T-cell (primary cell): ENCODE measurements at places on chromosomes 2 and 18. TPM values are rescaled to one million over a fixed set of nuclear protein-coding genes. Genes with fewer than 3 reads are reported as not detected.

GRCh38 chr18:10032331-10033015, 118.7 kb downstream of the VAPA start:
- no peak for DNase-seq
- peak overlapping the region; percentile 71 for H3K4me3 ChIP-seq
- peaks cover 2% of the 10 kb centered on the region for H3K4me1 ChIP-seq
- no peak overlapping the region for H3K27ac ChIP-seq

Gene SKOR2
- total RNA-seq, result not detected

GRCh38 chr2:222613715-222614331, 42.1 kb downstream of the FARSB start:
- no peaks in the 10 kb centered on the region for H3K4me1 ChIP-seq
- no peak overlapping the region for H3K27ac ChIP-seq
- H3K27me3 ChIP-seq, result no peaks in the 10 kb centered on the region
- peaks cover 4% of the 10 kb centered on the region for H3K36me3 ChIP-seq
- no peak overlapping the region for H3K4me3 ChIP-seq

DNA sequence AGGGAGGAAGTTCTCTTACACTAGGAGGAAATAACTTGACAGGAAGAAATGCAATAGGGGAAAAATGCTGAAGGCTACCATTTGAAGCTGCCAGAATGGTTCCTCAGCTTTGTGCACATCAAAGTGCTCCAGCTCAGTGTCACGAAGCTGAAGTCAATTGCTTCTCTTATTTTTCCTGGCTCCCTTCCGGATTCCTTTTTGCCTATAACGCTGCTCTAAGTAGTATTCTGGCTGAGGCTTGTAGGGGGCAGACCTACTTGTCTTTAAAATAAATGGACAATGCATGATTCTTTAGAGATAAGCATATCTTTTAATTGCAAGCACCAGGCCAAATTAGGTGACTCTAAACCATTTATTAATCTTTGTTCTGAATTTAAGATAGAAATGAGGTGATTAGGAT, 60.3 kb upstream of the SCN1A start:
- no peak overlapping the region for H3K27ac ChIP-seq
- H3K4me3 ChIP-seq, result no peak overlapping the region
- no peaks in the 10 kb centered on the region for H3K27me3 ChIP-seq
- DNase-seq, result no peak

DNA sequence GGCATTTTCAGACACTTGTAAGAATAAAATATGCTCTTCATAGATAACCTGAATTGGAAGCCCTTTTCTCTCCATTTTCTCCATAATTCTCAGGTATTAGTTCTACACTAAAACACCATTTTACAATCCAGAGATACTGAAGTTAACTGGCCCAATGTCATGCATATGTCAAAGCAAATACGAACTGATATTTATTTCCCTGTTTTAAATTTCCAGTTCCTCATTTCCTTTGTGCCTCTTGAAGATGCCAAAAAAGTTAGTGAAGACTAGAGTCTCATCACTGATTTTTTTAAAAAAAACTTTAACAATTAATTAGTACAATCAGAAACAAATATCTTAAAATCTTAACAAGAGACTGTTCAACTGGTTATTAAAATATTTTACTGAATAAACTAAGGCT, 52.8 kb upstream of the ITGB6 start:
- DNase-seq, result no peak
- no peaks in the 10 kb centered on the region for H3K36me3 ChIP-seq
- no peak overlapping the region for H3K4me3 ChIP-seq
- no peaks in the 10 kb centered on the region for H3K4me1 ChIP-seq
- peaks cover under 1% of the 10 kb centered on the region for H3K27me3 ChIP-seq

Gene RIT2
- total RNA-seq, result not detected

DNA sequence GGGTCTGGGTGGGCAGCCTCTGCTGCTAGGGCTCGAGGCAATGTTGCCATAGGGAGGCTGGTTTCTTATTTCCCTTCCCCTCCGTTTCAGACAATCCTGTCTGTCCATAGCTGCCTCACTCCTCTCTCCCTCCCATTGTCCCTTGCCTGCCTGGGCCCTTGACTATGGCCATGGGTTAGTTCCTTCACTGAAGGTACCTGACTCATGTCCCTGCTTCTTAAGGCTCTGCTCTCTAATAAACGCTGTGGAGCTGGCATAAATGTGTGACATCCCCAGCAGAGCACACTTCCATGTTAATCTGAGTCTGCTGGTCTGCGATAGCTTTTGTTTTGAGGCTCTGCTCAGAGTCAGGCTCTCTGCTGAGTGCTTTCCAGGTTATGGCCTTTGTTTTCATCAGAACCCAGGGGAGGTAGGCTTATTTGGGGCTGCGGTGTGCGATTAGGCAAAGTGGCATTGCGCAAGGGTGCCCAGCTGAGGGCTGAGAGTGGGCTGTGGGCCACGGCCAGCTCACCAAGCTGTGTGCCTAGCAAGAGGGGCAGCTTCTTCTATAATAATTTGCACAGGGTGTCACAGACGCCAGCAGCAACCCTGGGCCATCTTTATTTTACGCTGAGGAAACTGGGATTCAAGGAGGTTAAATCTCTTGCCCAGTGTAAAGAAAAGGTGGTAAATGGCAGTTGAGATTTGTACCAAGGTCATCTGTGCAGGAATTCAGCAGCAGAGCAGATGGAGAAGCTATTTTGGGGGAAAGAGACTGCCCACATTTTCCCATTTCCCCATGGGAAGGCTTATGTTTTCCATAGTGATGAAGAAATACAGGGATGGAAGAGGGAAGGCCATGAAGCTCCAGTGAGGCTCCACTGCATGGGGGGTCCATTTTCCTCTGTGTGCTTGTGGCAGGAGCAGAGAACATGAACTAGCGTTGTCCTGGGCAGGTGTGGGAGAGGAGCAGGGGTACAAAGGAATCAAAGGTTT, 25.6 kb downstream of the MRPL33 start:
- H3K36me3 ChIP-seq, result no peaks in the 10 kb centered on the region
- DNase-seq, result no peak
- no peak overlapping the region for H3K4me3 ChIP-seq
- no peaks in the 10 kb centered on the region for H3K4me1 ChIP-seq
- H3K27me3 ChIP-seq, result no peaks in the 10 kb centered on the region
- H3K27ac ChIP-seq, result no peak overlapping the region

Gene ZNF396
- total RNA-seq, result 2.4 TPM

GRCh38 chr2:241941691-241942301, 72.3 kb downstream of the RTP5 start:
- no peak overlapping the region for H3K4me3 ChIP-seq
- no peak overlapping the region for H3K27ac ChIP-seq
- peaks cover 13% of the 10 kb centered on the region for H3K4me1 ChIP-seq
- no peaks in the 10 kb centered on the region for H3K27me3 ChIP-seq
- DNase-seq, result no peak

Gene PARD6G
- total RNA-seq, result 0.30 TPM

Gene SLC19A3
- total RNA-seq, result 0.15 TPM

Gene C2orf92
- total RNA-seq, result 15.3 TPM

- no peak for DNase-seq
- no peaks in the 10 kb centered on the region for H3K4me1 ChIP-seq
- no peaks in the 10 kb centered on the region for H3K36me3 ChIP-seq
- no peak overlapping the region for H3K27ac ChIP-seq
- no peaks in the 10 kb centered on the region for H3K27me3 ChIP-seq
Observed at GRCh38 chr2:36396878-36397539, 41.4 kb downstream of the CRIM1 start.

Gene TTC31
- total RNA-seq, result 44.6 TPM

Gene CYP27C1
- total RNA-seq, result not detected

Gene TIGD1
- 19.7 TPM for total RNA-seq

Gene INHBB
- not detected for total RNA-seq

DNA sequence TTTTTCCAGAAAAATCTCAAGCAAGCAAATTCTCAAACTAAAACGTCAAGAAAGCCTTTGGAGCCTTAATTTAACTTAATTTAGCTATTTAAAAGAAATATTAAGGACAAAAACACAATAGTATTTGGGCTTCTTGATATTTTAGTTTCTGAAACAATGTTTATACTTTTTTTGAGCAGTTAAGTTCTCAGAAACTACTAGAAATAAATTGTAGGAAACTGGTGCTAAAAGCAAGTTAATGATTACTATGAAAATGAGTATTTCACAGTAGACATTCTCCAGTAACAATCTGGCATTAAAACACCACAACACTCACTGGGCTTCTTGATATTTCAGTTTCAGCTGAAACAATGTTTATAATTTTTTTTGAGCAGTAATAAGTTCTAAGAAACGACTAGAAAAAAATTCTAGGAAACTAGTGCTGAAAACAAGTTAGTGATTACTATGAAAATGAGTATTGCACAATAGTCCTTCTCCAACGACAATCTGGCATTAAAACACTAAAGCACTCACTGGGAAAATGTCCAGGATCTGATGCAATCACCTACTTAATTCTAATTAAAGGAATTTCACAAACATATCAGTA, 45.1 kb downstream of the TRAK2 start:
- H3K4me3 ChIP-seq, result no peak overlapping the region
- DNase-seq, result no peak
- H3K4me1 ChIP-seq, result peaks cover 5% of the 10 kb centered on the region
- no peak overlapping the region for H3K27ac ChIP-seq
- peaks cover 17% of the 10 kb centered on the region for H3K36me3 ChIP-seq
